ENCODE measurements at places on chromosomes 16 and 17.

- peak; percentile 61 for DNase-seq
Measured at GRCh38 chr17:29176558-29177351, 3.4 kb downstream of the MYO18A start.

DNA sequence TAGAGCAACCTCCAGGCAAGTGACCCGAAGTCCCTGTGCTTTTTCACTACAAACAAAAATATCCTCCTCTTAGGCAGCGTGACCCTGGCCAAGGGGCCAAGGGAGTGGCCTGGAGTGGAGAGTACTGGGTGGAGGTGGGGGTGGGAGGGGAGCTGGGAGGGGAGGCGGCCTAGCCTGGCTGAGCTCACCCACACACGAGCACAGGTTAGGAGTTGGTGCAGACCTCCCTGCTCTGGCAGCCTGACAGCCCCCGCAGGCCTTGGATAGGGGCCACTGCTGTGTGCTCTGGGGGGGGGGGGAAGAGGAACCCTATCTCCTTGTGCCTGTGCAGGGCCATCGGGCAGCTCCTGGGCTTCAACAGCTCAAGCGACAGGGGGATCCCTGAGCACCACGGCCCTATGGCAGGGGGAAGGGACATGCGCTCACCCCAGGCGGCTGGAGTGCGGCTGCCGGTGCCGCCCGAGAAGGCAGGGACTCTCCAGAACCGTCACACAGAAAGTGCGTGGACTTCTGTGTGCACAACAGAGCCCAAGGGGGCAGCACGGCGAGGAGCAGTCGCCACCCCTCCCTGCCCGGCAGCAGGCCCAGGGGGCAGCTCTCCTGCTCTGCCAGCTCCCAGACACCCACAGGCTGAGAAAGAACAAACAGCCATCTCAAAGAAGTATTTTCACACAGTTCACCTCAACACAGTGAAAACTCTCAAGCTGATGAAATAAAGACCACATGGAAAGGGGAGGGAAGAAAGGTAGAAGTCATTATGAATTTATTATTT, 13.3 kb downstream of the SLC16A3 start:
- no peak for DNase-seq

- DNase-seq = no peak
Measured at GRCh38 chr16:6576113-6576512, 756.5 kb upstream of the RBFOX1 start.

GRCh38 chr16:58236231-58236690, 38.4 kb upstream of the CSNK2A2 start:
- peak; percentile 64 for DNase-seq

GRCh38 chr17:17109907-17110306, 67.7 kb downstream of the MPRIP start:
- peak; percentile 26 for DNase-seq

GRCh38 chr16:84922351-84923120, 88.8 kb downstream of the ZDHHC7 start:
- no peak for DNase-seq

GRCh38 chr17:40610359-40610758, 37.3 kb downstream of the SMARCE1 start:
- DNase-seq = no peak

DNA sequence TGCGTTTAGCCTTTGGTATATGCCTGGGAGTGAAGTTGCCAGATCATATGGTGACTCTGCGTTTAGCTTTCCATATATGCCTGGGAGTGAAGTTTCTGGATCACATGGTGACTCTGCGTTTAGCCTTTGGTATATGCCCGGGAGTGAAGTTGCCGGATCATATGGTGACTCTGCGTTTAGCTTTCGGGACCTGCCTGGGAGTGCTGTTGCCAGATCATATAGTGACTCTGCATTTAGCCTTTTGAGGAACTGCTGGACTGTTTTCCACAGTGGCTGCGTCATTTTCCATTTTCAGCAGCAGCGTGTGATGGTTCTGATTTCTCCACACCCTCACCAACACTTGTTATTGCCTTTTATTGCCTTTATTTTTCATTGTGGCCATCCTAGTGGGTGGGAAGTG, 73.0 kb downstream of the OR1D5 start:
- no peak for DNase-seq

DNA sequence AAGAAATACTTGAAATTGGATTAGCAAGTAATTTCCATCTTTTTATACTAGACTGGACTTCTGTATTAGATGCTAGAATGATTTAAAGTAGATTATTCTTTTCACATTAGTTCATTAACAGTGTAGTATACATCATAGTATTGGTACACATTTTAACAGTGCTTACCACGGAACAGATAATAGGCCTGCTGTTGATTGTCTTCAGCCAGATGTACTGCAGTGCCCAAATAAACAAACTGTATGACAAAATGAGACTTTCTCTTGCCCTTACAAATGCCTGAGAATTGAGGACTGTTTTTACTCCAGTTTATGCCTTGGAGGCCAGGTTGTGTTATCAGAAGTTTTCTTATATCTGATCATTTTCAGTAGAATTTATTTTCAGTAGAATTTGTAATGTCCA, 631 bp downstream of the EVI2A start:
- no peak for DNase-seq

Data from stimulated activated CD4-positive, alpha-beta T cell treated with anti-CD3 and anti-CD28 coated beads, Interleukin-4, amount 100 ng/mL, for 4 hours (primary cell).